ENCODE measurements at places on chromosomes 3 and 15.

GRCh38 chr3:40639006-40639405, 114.2 kb downstream of the ZNF621 start:
- no peaks in the 10 kb centered on the region for H3K36me3 ChIP-seq
- H3K27me3 ChIP-seq: no peaks in the 10 kb centered on the region
- no peak for DNase-seq
- no peak overlapping the region for H3K27ac ChIP-seq

DNA sequence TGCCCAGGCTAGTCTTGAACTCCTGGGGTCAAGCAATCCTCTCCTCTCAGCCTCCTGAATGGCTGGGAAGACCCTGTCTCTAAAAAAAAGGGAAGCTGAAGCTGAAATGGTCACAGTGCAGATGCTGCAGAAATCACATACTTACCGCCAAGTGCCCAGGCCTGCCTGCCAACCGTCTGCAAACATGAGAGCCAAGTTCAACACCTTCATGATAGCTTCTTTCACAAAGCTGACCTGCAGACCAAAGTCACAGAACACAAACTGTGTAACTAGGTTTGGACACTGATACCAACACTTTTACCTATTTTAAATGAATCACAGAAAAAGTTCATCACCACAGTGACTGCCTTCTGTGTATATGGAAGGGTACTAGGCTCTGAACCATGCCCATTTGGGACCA, 22.8 kb upstream of the CYFIP1 start:
- no peak overlapping the region for H3K27ac ChIP-seq
- H3K36me3 ChIP-seq: peaks cover 10% of the 10 kb centered on the region
- no peaks in the 10 kb centered on the region for H3K4me1 ChIP-seq

GRCh38 chr15:35305946-35306345, 220.9 kb upstream of the NANOGP8 start:
- no peak overlapping the region for H3K27ac ChIP-seq
- no peaks in the 10 kb centered on the region for H3K27me3 ChIP-seq
- no peak overlapping the region for H3K4me3 ChIP-seq
- H3K36me3 ChIP-seq: no peaks in the 10 kb centered on the region
- H3K4me1 ChIP-seq: peaks cover 8% of the 10 kb centered on the region

DNA sequence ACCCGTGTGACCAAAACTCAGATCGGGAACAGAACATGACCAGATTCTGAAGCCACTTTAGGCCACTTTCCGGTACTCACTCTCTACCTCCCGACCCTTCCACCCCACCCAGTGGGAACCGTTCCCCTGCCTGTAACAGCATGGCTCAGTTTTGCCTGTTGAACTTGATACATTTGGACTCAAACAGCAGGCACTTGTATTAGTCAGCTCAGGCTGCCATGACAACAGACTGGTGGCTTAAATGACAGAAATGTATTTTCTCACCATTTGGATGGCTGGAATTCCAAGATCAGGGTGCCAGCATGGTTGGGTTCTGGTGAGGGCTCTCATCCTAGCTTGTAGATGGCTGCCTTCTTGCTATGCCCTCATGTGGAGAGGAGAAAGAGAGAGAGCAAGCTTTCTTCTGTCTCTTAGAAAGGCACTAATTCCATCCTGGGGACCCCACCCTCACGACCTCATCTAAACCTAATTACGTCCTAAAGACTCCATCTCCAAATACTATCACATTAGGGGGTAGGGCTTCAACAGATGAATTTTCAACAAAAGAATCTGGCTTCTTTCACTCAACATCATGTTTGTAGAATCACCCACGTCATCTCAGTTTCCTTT, 9.3 kb upstream of the SSUH2 start:
- no peak overlapping the region for H3K4me3 ChIP-seq
- no peak overlapping the region for H3K27ac ChIP-seq
- no peaks in the 10 kb centered on the region for H3K27me3 ChIP-seq
- no peak for DNase-seq

DNA sequence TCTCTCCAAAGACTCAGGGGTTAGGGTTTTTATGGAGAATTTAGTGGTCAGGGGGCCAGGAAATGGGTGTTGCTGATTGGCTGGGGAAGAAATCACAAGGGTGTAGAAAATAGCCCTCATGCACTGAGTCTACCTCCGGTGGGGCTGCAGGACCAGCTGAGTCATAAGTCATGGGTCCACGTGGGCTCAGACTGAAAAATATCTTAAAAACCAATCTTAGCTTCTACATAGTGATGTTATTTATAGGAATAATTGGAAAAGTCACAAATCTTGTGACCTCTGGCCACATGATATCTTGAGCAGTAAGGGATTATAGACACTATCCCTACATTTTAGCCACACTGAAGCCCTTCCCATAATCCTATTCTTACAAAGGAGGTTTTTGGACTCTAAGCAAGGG, 224.0 kb downstream of the DPH6 start:
- H3K4me3 ChIP-seq: no peak overlapping the region
- no peak for DNase-seq
- H3K27ac ChIP-seq: no peak overlapping the region
- no peaks in the 10 kb centered on the region for H3K4me1 ChIP-seq
- H3K27me3 ChIP-seq: no peaks in the 10 kb centered on the region
- no peaks in the 10 kb centered on the region for H3K36me3 ChIP-seq

DNA sequence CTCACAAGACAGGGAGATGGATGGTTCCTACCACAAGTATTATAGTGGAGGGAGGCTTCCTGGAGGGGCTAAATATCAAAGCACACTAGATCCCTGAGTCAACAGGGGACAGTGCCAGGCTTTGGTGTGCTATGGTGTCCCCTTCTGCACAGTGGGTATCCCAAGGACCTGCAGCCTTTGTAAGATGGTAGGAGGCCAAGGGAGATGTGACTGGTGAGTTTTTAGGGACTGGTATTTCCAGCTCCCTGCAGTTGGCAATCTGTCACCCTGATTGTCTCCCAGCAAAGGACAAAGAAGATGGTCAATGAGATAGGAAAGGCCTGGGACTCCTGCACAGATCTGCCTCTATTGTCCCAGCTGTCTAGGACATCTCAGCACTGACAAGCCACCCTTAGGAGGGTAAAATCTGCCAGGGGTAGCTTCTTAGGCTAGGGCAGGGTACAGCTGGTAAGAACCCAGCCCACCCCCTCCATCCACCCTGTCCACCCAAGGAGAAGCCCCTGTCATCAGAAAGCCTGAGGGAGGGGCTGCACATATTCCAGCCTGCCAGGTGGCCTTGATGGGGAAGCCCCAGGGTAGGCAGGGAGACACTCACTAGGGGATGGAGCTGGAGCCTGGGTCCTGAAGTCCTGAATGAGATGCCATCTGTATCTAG, 631 bp downstream of the CYP1A1 start:
- H3K4me1 ChIP-seq: peaks cover 18% of the 10 kb centered on the region
- no peaks in the 10 kb centered on the region for H3K36me3 ChIP-seq
- no peak for DNase-seq
- H3K27me3 ChIP-seq: peaks cover 4% of the 10 kb centered on the region
- no peak overlapping the region for H3K4me3 ChIP-seq

- H3K27ac ChIP-seq: no peak overlapping the region
- H3K4me1 ChIP-seq: no peaks in the 10 kb centered on the region
- no peak overlapping the region for H3K4me3 ChIP-seq
- no peak for DNase-seq
Measured at GRCh38 chr15:79682285-79682684, 214.5 kb downstream of the MTHFS start.

- H3K4me1 ChIP-seq: no peaks in the 10 kb centered on the region
- no peak overlapping the region for H3K4me3 ChIP-seq
- DNase-seq: no peak
- no peaks in the 10 kb centered on the region for H3K36me3 ChIP-seq
- no peaks in the 10 kb centered on the region for H3K27me3 ChIP-seq
- no peak overlapping the region for H3K27ac ChIP-seq
Measured at GRCh38 chr3:110905121-110905520, 166.5 kb upstream of the NECTIN3 start.

DNA sequence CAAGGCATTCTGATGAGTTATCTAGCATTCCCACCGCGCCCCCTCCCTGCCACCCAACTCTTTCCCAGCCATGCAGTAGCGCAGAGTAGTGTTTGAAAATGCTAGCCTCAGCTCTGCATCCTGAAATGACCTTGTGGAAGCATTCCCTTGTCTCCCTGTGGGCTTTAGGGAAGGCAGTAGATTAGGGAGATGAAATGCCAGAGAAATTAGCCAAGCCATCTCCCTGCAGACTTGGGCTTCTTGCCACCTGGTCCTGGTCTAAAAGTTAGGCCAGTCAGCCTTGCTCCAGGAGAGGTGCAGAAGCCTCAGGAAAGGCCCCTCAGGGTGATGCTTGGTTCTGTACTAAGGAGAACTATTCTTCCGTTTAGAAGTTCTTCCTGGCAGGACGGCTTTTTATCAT, 231.2 kb downstream of the CACNA2D3 start:
- no peaks in the 10 kb centered on the region for H3K36me3 ChIP-seq
- H3K27ac ChIP-seq: no peak overlapping the region
- DNase-seq: no peak
- no peaks in the 10 kb centered on the region for H3K27me3 ChIP-seq
- no peak overlapping the region for H3K4me3 ChIP-seq

DNA sequence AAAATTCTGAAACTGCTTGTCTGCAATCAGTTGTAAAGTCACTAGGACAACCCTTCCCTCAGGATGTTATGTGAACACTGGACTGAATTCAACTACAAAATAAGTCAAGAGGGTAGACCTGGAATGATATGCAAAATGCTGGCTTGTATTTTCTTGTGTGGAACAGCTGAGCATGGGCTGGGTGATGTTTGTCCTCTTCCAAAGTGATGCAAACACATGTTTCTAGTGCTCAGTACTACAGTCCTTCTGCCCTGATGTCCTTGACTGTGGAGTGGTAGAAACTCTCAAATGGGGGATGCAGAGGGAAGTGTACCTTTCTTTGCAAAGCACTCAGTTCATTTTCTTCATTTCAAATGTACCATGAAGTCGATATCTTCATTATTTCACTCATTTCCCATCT, 258.6 kb downstream of the THSD4 start:
- no peaks in the 10 kb centered on the region for H3K27me3 ChIP-seq
- H3K4me3 ChIP-seq: no peak overlapping the region
- no peaks in the 10 kb centered on the region for H3K4me1 ChIP-seq
- no peak for DNase-seq
- no peak overlapping the region for H3K27ac ChIP-seq

All from common myeloid progenitor, CD34-positive (primary cell).